ENCODE measurements at places on chromosomes 6 and 20.
A peak's percentile ranks its signal among the peaks of the same experiment; 100 is the strongest.

DNA sequence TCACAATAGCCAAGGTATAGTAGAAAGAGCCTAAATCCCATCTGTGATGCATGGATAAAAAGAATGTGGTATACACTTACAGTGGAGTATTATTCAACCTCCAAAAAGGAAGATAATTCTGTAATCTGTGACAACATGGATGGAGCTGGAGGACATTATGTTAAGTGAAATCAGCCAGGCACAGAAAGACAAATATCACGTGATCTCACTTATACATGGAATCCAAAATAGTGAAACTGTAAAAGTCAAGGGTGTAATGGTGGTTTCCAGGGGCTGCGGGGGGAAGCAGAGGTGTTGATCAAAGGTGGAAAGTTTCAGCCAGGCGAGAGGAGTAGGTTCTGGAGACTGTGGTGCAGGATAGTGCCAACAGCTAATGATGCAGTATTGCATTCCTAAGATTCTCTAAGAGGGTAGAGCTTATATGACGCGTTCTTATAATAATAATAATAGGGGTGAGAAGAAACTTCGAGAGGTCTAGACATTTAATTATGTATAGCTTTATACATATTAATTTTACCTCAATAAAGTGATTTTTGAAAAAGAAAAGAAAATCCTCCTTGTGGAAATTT lies 246.1 kb downstream of the FOXA2 start:
- DNase-seq, result no peak

GRCh38 chr6:246352-246751 lies 45.9 kb upstream of the DUSP22 start:
- no peak for DNase-seq

DNA sequence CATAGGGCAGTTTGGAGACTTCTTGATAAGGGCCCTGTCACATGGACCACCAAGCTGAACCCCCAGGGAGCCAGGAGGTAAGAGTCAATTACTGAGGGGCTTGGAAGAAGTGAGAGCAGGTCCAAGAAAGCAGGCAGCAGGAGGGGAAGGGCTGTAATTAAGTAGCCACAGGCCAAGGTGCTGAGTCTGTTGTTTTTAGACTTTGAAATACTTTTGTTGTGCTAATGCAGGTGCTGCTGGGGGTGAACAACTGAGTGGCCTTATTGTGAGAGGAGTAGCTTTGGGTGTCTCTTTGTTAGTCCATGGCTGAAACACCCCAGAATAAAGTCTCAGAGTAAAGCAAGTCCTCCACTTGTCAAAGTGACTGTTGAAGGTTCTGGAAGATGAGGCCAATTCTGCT lies 267.0 kb upstream of the SUPT3H start:
- no peak for DNase-seq

GRCh38 chr6:132392792-132393191 lies 8.5 kb downstream of the MOXD1 start:
- no peak for DNase-seq

- no peak for DNase-seq
Observed at GRCh38 chr20:376750-377149, 3.8 kb upstream of the TRIB3 start.

- DNase-seq, result no peak
Observed at GRCh38 chr20:61760731-61761130, 304.9 kb downstream of the TAF4 start.

GRCh38 chr6:38404355-38404754 lies 235.4 kb downstream of the BTBD9 start:
- DNase-seq, result no peak

DNA sequence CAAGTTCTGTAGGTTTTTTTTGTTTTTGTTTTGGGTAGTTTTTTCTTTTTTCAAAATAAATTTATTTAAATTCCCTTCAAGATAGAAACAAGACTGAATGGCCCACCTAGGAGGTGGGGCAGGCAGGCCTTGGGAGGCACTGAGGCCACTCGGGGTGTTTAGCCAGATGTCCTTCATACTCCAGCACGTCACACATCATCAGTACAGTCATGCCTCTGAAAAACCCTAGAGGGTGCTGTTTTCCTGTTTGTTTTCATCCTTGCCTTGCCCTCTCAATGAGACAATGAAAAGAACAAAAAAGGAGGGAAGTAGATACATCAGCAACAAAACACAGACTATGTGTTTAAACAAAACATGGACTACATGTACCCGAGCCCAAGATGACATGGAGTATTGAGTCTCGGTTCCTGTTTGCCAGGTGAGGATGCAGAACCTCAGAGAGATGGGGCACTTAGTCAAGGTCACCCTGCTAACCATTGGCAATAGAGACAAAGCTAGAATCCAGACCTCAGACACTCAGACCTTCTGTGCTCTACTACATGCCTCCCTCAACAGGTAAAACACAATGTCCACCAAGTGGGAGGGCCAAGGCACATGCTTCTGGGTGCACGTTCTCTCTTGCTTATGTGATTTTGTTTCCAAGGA lies 26.8 kb upstream of the CLIC5 start:
- DNase-seq, result no peak

DNA sequence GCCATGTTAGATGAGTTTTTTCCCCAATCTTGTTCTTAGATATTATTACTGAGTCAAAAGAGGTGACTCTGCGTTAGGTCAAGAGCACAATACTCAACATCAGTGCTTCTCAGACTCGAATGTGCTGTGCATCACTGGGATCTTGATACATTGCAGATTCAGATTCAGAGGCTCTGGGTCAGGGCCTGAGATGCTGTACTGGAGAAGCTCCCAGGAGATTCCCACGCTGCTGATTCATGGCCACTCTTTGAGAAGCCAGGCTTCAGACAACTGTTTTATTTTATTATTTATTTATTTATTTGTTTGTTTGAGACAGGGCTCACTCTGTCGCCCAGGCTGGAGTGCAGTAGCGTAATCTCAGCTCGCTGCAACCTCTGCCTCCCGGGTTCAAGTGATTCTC lies 41.4 kb upstream of the ARID1B start:
- no peak for DNase-seq

- DNase-seq, result no peak
Observed at GRCh38 chr6:15689586-15690482, 27.0 kb upstream of the DTNBP1 start.

DNA sequence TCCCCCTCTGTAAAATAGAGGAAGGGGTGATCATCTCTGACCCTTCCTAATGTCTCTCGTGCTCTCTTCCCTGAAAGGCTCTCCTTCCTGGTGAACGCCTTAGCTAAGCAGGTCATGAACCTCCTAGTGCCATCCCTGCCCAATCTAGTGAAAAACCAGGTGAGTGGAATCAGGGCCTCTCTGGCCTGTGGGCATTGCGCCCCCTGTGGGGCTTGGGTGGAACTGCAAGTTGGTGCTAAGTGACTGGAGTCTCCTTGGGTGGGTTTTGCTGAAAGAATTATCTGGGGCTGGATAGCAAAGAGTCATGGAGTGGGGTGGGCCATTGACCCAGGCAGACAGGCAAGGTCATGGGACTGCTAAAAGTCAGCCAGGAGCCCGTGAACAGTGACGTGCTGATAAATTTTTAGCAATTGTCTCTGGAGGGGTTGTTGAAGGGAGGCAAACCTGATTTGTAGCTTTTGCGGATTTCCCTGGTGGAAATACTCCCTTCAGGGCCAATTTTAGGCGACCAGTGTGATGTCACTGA lies 8.9 kb downstream of the BPIFB1 start:
- peak; percentile 51 for DNase-seq

DNA sequence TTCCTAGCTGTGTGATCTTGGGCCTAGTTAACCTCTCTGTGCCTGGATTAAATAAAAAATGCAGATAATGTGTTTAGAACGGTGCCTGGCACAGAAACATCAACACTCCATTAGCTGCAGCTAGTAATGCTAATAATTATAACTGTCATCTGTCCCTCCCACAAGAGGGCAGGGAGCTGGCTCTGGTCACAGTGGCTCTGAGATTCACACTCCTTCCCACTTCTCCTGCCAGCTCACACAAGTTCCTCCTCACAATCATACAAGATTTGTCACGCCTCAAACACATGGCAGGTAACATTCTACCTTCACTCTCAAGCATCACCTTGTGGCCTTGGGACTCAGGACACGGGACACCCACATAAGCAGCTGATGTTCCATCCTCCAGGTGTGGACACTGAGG lies 2.4 kb downstream of the ADA start:
- DNase-seq, result no peak

- no peak for DNase-seq
Observed at GRCh38 chr6:16406966-16407365, 168.6 kb downstream of the GMPR start.

GRCh38 chr6:85118233-85118632 lies 331.6 kb upstream of the NT5E start:
- no peak for DNase-seq

- no peak for DNase-seq
Observed at GRCh38 chr6:149842331-149842730, 21.8 kb downstream of the LRP11 start.

DNA sequence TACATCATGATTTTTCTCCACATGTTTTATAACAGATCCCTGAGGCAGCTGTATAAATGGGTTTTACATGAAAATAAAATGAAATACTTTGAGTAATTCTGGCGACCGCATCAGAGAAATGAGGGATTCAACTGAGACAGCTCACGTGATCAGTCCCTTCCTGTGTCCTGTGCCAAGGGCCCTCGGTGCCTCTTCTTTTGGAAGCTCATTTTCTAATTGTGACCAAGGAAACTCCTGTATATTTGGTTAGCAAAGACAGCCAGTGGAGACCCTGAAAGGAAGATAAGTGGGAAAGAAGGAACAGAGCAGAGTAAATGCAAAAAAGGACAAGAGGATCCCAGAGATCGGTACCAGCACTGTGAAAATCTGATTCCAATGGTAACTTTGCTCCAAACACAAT lies 129.9 kb downstream of the FYN start:
- no peak for DNase-seq

DNA sequence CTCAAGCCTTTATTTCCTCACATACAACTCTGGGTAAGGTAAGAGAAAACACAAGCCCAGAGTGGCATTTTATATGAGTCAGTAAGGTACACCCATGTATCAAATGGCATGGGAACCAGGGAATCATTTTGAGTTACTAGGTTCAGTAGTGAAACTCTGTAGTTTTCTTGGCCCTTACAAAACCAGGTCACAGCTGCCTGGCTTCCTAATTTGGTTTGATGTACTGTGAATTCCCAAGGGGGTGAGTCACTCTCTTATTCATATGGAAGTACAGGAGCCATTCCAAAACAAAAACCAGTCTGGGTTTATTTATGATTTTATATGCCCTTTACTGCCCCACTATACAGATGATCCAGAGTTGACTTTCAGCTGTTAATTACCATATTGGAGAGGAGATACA lies 70.7 kb downstream of the PDE7B start:
- DNase-seq, result no peak

DNA sequence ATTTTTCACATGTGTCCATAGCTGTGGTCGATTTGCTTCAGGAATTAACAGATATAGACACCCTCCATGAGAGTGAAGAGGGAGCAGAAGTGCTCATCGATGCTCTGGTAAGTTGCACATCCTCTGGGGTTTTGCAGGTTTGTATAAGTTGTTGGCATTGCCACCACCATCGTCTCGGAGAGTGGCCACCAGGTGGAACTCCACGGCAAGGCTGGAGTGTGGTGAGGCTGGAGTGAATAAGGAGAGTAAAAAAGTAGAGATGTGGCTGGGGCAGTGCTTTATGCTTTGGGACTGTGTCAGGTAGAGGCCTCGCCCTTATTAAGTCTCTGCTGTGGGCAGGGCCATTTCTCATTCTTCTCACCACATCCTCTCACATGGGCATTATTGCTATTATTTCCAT lies 63.7 kb downstream of the CTNNBL1 start:
- DNase-seq, result no peak

Measured in central memory CD4-positive, alpha-beta T cell (primary cell).